ENCODE measurements at places on chromosomes 5 and 9. TPM values are rescaled to one million over a fixed set of nuclear protein-coding genes. Genes with fewer than 3 reads are reported as not detected.

GRCh38 chr5:99029172-99029571 is 100.4 kb upstream of the CHD1 start:
- H3K27me3 ChIP-seq: no peaks in the 10 kb centered on the region
- H3K27ac ChIP-seq: no peak overlapping the region
- DNase-seq: no peak
- no peak overlapping the region for H3K4me3 ChIP-seq
- H3K36me3 ChIP-seq: no peaks in the 10 kb centered on the region

Gene SLC34A1
- total RNA-seq: not detected

DNA sequence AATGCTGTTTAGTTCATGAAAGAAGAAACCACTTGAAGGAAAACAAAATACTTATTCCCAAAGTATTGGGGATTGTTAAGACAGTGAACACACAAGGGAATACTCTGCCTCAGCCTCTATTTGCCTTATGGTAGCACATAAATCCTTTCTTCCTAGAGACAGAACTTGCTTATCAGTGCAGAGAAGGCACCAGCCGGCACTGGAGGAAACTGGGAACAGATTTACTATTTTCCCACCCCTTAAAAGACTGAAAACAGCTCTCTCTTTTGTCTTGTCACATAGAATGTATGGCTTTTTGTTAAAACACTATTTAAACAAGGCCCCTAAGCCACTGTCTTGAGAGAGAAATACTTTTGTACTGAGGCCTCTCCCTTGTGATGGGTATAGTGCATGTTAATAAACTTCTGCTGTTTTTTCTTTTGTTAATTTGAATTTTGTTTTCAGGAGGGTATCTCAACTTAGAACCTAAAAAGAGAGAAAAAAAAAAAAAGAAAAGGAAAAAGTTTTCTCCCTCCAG is 40.7 kb upstream of the EDIL3 start:
- no peaks in the 10 kb centered on the region for H3K36me3 ChIP-seq
- no peak overlapping the region for H3K4me3 ChIP-seq
- peak; percentile 28 for DNase-seq
- H3K4me1 ChIP-seq: peaks cover 11% of the 10 kb centered on the region
- peak overlapping the region; percentile 69 for H3K27ac ChIP-seq

GRCh38 chr9:136571531-136571930 is 25.7 kb upstream of the NOTCH1 start:
- no peak overlapping the region for H3K4me3 ChIP-seq
- H3K4me1 ChIP-seq: peaks cover 42% of the 10 kb centered on the region
- no peaks in the 10 kb centered on the region for H3K27me3 ChIP-seq
- no peaks in the 10 kb centered on the region for H3K36me3 ChIP-seq
- DNase-seq: no peak
- H3K27ac ChIP-seq: peak overlapping the region; percentile 47

Gene WNK2
- total RNA-seq: 16.7 TPM

All from neural progenitor cell (in vitro differentiated cells).